ENCODE measurements at places on chromosomes 2 and 18. TPM values are rescaled to one million over a fixed set of nuclear protein-coding genes. Genes with fewer than 3 reads are reported as not detected.

DNA sequence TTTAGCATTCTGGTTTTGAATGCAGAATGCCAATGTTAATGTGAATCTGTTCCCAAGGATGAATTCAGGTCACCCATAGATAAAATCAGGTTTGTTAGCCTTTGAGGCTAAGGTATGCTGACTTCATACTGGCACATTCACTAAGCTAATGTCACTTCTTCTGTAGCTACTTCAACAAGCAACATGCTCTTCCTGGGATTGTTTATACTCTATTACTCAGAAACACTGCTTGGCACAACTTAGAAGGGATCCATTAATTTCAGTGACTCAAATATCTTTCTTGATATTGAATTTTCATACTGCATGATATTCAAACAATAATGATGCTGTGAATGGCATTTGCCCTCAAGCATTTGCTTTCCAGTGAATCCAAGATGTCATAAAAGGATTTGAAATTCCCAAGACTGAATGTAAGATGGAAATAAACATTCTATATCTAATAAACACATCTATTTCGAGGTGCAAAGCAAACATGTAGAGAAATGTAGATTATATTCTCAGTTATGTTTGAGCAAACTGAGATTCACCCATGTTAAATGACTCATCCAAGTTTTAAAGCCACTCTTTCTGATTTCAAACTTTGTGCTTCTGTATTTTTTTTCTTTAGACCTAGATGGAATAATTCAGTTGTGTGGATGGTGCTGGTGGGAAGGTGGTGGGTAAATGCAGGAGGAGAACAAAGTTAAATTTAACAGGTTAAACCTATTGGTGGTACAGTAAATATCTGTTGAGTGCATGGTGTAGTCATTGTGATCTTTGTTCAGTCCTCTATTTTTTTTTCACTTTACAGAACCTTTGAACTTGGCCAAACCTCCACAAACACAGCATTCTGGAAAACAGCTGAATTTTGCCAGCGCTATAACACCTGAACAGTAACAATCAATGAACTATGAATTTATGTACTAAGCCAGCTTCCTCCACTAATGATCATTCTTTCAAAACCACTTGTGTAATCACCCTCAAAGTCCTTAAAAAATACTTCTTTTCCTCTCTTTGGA, 162.1 kb upstream of the XIRP2 start:
- no peak overlapping the region for H3K4me3 ChIP-seq
- no peaks in the 10 kb centered on the region for H3K27me3 ChIP-seq
- H3K4me1 ChIP-seq = no peaks in the 10 kb centered on the region
- H3K36me3 ChIP-seq = no peaks in the 10 kb centered on the region
- no peak for DNase-seq

- H3K27me3 ChIP-seq = no peaks in the 10 kb centered on the region
- H3K36me3 ChIP-seq = peaks cover 11% of the 10 kb centered on the region
- no peak overlapping the region for H3K27ac ChIP-seq
- DNase-seq = no peak
Observed at GRCh38 chr2:84451579-84451978, 7.5 kb downstream of the SUCLG1 start.

- H3K4me1 ChIP-seq = peaks cover 13% of the 10 kb centered on the region
Observed at GRCh38 chr2:176165370-176166050, 8.4 kb downstream of the HOXD3 start.

- no peaks in the 10 kb centered on the region for H3K27me3 ChIP-seq
- no peak for DNase-seq
- H3K4me1 ChIP-seq = no peaks in the 10 kb centered on the region
- no peaks in the 10 kb centered on the region for H3K36me3 ChIP-seq
- H3K27ac ChIP-seq = no peak overlapping the region
Observed at GRCh38 chr2:120771111-120771780, 35.6 kb downstream of the GLI2 start.

The ALPG gene
- not detected for total RNA-seq

The C1QL2 gene
- not detected for total RNA-seq

- H3K27me3 ChIP-seq = no peaks in the 10 kb centered on the region
- no peak for DNase-seq
- H3K36me3 ChIP-seq = no peaks in the 10 kb centered on the region
- no peak overlapping the region for H3K27ac ChIP-seq
Observed at GRCh38 chr2:104584393-104584792, 269.5 kb upstream of the POU3F3 start.

The PTPRM gene
- 21.9 TPM for total RNA-seq

GRCh38 chr2:98712145-98712544, 18.8 kb downstream of the MGAT4A start:
- no peaks in the 10 kb centered on the region for H3K27me3 ChIP-seq
- DNase-seq = no peak
- peaks cover 18% of the 10 kb centered on the region for H3K36me3 ChIP-seq
- peaks cover 88% of the 10 kb centered on the region for H3K4me1 ChIP-seq

Measured in CD4-positive, alpha-beta T cell (primary cell).